ENCODE measurements at places on chromosomes 4 and X.

GRCh38 chrX:43870011-43870410, 12.2 kb downstream of the MAOB start:
- no peak for DNase-seq

DNA sequence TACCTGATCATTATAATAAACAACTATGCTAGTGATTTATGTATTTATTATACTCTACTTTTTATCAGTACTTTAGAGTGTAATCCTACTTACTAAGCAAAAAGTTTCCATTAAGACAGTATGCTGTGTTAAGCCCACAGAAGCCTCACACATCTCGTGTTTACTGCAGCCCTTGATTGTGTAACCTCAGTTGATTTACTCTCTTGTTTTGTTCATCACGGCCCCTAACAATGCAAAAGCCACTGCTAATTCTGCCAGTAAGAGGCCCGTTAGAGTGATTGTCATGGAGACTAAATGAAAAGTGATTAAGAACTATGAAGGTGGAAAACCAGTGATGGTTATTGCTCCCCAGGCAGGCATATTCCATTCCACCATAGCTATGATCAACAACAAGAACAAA, 436.2 kb downstream of the SPOCK3 start:
- DNase-seq = no peak

GRCh38 chrX:134774190-134775048, 116.1 kb upstream of the PLAC1 start:
- DNase-seq = no peak

DNA sequence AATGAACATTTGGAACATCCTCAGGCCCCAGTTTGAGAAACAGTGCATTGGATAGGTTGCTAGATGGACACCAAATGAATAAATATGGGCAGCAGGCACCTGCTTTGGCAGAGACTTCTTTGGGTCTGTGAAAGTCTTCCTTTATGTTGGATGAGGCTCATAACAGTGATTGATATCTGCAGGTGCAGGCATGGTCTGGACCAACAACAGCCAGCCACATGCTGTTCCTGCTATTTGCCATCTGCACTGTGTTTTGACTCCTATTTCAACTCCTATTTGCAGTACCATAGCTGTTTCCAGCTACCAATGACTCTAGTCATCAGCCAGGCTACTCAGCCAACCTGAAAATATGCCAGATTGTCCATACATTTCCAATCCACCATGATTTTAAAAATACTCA, 60.9 kb downstream of the ANAPC4 start:
- no peak for DNase-seq

- DNase-seq = no peak
Measured at GRCh38 chrX:102560423-102561068, 38.8 kb upstream of the ARMCX5 start.

GRCh38 chr4:153154007-153154975, 50.0 kb upstream of the TRIM2 start:
- DNase-seq = no peak

DNA sequence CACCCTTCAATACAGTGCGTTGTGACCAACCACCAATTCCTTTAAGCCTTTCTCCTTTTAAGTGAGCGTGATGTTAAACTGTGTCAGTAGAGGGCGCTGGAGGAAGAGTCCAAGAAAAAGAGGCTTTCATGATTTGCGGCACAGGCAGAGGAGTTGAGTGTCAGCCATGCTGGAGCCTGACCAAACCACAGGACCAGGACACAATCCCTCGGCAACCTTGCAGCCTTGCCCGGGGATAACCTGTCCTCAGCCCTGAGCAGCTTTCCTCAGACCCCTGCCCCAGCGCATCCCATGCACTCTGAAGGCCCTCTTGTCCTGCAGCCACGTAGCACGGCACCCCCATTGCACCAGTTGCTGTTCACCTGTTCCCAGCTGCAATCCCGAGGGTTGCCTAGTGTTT, 53.5 kb upstream of the SMIM31 start:
- peak; percentile 66 for DNase-seq

GRCh38 chrX:40153345-40154249, 55.8 kb upstream of the BCOR start:
- no peak for DNase-seq

- DNase-seq = no peak
Measured at GRCh38 chrX:104641176-104641575, 75.2 kb downstream of the IL1RAPL2 start.

- DNase-seq = peak; percentile 13
Measured at GRCh38 chr4:67861513-67861912, 22.3 kb downstream of the TMPRSS11D start.

DNA sequence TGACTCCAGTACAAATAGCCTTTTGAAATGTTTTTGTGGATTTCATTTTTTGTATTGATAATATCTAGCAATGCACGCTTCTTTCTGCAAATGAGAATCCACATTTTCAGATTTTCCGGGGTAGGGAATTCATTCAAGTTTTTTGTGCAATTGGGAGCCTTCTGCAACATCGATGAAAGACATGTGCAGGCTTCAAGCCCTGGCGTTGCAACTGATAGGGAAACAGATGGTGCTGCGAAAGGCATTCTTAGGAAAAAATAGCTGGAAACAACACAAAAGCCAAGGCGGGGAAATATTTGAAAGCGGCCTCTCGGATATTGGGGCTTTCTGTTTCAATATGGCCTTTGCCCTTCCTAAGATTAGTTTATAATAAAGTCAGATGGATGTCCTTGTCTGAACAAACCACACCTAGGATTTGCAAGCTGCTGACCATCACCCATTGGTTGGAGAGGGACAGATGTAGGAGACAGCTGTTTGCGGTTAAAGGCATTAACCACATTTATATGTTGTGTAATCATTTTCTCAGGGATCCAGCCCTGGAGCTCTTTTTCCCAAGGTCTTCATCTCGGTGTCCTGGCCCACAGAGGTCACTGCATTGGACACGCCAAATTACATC, 136.5 kb downstream of the PRKX start:
- DNase-seq = no peak

DNA sequence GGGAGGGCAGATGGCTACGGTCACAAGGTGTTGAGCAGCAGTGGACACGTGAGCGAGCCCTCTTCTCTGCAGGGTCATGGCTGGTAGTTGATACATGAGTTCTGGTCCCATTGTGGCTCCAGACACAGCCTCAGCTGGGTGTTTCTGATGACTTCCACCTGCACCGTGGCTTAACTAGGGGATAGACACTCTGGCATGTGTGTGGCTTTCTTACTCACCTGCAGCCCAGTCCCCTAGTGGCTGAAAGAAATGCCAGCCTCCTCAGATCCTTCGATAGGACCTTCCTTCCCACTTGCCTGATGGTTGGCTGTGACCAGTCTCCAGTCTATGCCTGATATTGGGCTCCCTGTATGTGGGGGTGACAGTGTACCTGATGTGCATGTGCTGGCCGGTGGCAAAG, 5.0 kb downstream of the GPR78 start:
- no peak for DNase-seq

DNA sequence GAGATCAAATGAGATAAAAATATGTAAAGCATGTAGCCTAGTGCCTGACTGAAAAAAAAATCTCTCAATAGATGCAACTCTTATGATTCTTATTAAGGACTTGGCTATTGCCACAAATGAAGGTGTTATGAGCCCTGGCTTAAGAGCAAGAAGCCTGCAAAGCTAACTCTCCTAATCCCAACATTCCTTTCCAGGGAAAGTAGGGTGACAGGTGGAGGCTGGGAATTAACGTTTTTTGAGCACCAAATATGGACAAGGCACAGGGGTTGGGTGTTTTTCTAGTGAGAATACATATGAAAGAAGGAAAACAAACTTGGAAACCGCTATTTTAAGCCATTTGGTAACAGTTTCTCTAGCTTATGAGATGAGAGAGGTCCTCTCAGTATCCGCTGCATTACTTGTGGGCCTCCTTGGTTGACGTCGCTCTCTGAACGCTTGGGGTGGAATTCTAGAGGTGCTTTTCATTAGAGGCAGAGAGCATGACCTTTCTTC, 2.4 kb downstream of the RHOH start:
- DNase-seq = no peak

DNA sequence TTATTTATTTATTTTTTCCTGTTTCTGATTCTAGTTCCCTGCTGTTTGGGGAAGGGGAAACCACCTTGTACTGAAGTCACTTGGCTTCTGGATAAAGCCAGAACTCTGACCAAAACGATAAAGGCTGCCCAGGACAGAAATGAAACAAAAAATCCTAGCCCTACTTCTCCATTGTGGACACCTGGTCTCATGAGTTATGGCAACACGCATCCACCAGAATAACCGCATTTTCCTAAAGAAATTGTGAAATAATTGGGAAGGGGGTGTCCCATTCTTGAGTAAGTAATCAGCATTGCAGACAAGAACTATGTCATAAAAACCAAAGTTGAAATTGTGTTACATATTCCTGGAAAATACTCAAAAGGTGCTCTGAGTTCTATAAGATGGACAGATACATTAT, 42.1 kb downstream of the SLC9A7 start:
- DNase-seq = no peak

DNA sequence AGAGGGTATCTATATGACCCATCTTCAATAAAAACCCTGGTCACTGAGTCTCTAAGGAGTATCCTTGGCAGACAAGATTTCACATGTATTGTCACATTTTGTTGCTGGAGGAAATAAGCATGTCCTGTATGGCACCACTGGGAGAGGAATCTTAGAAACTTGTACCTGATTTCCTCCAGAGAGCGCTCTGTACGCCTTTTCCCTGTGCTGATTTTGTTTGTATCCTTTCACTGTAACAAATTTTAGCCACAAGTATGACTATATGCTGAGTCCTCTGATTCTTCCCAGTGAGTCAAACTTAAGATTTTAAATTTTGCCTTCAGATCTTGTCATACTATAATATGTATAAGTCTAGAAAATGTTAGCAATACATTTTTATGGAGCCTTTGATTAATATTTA, 102.8 kb downstream of the ITIH6 start:
- DNase-seq = no peak

DNA sequence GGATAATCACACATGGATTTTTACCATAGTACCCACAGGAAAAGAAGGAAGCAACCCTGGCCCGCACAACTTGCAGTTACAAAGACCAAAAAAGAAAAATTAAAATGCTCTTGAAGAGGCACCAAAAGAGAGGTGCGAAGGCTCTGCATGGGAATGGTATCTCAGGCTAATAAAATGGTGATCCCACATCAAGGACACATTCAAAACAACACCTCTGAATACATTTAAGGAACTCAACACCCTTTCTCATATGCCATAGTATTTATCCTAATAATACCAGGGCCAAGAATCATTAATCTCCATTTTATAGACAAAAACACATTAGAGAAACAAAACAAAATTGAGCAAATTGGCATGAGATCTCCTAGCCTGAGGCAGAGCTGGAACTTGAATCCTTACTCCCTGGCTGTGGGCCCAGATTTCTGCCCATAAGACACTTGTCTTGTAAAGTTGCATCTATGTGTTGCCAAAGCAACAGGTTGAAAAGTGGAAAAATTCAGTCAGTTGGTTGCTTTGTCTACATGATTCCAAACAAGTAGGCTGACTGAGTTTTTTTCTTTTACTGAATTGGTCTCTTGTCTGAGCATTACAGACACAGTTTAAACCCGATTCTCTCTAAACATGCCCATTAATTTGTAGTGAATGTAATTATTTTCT, 33.5 kb downstream of the GUCY2F start:
- peak; percentile 67 for DNase-seq

DNA sequence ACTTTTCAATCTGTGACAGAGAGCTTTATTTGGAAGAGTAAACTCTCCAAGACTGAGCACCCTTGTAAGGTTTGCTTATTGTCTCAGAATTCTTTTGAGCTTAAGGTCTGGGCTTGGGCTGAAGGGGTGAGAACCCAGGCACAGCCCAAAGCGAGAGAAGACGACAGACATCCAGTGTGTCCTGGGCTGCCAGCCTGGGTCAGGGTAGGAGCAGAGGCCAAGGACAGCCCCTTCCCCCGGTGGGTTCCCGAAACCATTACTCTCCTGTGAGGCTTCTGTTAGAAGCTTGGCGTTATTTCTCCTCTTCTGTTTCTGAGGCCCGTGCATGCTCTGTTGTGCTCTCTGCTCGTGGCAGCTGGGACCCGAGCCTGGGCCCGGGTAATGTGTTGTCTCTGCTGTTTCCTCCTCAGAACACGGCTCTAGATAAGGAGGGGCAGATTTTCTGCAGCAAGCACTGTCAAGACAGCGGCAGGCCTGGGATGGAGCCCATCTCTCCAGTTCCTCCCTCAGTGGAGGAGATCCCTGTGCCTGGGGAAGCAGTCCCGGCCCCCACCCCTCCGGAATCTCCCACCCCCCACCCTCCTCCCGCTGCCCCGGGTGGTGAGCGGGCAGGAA, 177.5 kb downstream of the DCLK2 start:
- DNase-seq = no peak

DNA sequence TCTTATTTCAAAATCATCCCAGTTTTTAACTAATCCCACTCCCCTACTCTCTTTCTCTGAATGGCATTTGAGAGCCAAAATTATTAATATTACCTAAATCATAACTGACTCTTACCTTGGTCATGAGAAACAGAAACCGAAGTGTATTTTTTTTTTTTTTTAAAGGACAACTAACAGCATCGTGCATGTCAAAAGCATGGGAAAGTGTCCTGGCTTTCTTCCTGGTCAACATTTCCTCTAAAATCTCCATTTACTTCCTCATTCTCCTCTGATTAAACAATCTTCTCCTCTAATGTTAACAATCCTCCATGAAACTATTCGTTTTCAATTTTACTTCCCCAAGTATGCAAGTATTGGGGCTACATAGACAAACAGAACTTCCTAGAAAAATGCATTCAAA, 2.1 kb upstream of the STS start:
- DNase-seq = no peak

GRCh38 chrX:105876658-105877057, 54.3 kb downstream of the NRK start:
- DNase-seq = peak; percentile 2

DNA sequence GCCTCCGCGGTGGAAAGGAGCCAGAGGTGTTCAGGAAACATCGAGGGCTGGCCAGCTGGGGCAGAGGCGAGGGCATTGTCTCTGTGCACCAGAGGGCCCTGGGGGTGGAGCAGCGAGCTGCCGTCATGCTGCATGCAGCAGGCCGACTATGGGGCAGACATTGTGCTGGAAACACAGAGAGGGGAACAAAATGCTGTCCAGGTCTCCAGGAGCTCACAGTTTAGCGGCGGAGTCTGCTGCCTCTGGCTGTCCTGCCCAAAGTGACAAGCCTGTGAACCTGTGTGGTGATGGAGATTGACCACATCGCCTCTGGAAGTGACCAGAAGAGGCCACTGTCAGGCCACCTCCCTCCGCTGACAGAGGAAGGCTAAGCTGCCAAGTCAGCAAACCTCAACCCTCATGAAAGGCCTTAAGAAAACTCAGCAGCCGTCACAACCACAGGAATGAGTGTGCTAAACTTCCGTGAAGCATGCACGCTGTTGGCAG, 20.1 kb upstream of the SASH3 start:
- DNase-seq = peak; percentile 23
